Omental fat pad (tissue), 4 donors: ENCODE measurements at places on chromosomes 11 and 22. TPM values are rescaled to one million over a fixed set of nuclear protein-coding genes. Genes with fewer than 3 reads are reported as not detected.

Gene SMDT1
- 12.7 TPM for total RNA-seq

DNA sequence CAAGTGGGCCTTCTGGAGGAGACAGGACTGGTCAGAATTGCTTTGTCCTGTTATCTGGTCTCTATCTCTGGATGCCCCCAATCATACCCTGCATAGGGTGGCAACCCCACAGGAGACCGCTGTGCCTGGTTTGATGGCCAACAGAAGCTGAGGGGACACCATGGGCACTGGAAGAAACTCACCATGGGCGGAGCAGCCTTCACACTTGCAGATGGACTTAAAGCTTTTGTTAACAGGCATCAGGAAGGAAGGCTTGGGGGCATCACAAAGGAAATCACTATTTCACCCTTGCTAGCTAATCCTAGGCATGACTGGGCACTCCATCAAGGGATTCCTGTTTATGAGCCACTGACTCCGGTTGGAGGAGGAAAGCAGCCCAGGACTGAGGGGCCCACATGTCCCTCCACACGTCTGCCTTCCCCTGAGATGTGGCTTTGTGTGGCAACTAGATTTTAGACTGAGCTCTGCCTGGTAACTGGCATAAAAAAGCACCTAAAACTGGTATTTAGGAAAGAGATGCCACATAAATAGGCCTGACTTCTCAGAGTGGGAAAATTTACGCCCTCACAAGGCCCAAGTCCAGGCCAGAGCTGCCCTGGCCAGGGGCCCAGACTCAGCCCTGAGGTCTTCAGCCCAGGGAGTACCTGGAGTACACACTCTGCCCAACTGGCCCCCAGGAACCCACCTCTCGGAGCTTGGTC lies 57.0 kb upstream of the LYVE1 start:
- no peak for DNase-seq

GRCh38 chr11:116348226-116348625 lies 424.6 kb downstream of the BUD13 start:
- no peak for DNase-seq

Gene MS4A6E
- 3.8 TPM for total RNA-seq

DNA sequence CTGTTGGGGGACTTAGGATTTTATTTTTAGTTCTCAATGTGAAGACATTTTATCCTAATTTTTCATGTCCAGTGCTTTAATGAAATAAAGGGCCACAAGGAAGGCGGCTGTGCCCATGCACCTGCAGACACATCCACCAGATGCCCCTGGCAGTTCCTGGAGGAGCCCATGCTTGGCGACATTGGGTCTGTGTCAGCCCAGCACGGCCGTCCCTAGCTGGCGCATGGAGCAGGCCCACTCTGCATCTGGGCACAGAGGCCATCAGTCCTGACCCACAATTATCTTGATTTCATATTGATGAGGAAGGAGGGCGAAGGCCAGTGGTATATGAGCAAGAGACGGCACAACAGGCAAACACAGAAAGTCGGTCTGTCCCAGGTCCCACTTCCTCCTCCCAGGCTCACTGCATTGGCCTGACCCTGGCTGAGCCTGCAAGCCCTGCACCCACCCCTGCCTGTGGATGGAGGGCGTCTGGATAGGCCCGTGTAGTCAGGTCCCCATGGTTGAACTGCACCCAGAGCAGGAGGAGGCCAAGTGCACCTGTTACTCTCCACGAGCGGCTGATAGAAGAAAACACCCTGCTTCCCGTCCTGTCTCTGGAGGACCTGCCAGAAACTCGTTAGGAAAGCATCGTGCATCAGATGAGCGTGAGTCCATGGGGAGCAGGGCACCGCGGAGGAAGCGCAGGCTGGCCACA lies 296.9 kb downstream of the BRD1 start:
- no peak for DNase-seq

Gene ABCG4
- total RNA-seq: 0.09 TPM

Gene P2RY2
- total RNA-seq: 0.56 TPM

GRCh38 chr11:109304159-109304558 lies 117.8 kb upstream of the C11orf87 start:
- no peak for DNase-seq
